ENCODE measurements at places on chromosomes 1 and 21. TPM values are rescaled to one million over a fixed set of nuclear protein-coding genes. Genes with fewer than 3 reads are reported as not detected.

Gene DNAJB4
- 92.6 TPM for polyA plus RNA-seq

Gene FBLIM1
- 23.2 TPM for polyA plus RNA-seq

Gene GOLT1A
- polyA plus RNA-seq, result not detected

Gene C1orf141
- polyA plus RNA-seq, result not detected

Gene LCE3D
- polyA plus RNA-seq, result not detected

Gene PGBD5
- 21.9 TPM for polyA plus RNA-seq

Gene GJB3
- polyA plus RNA-seq, result not detected

Gene CLEC20A
- polyA plus RNA-seq, result not detected

Gene TCEANC2
- polyA plus RNA-seq, result 5.6 TPM

Gene PCBP3
- not detected for polyA plus RNA-seq

Gene STIL
- polyA plus RNA-seq, result 4.3 TPM

Gene C1QA
- 27.1 TPM for polyA plus RNA-seq

Gene FCRL2
- not detected for polyA plus RNA-seq

Gene P3R3URF
- not detected for polyA plus RNA-seq

Gene MROH9
- polyA plus RNA-seq, result not detected

Gene ADAMTS4
- polyA plus RNA-seq, result 10.1 TPM

Gene LORICRIN
- polyA plus RNA-seq, result not detected

Gene MAP3K21
- 0.75 TPM for polyA plus RNA-seq

Gene CELA3A
- not detected for polyA plus RNA-seq

Gene CD1B
- polyA plus RNA-seq, result not detected

Gene HEYL
- polyA plus RNA-seq, result 49.7 TPM

Gene AGBL4
- polyA plus RNA-seq, result 0.25 TPM

Gene CENPL
- 9.7 TPM for polyA plus RNA-seq

Gene S100B
- 22.1 TPM for polyA plus RNA-seq

Gene SUSD4
- 4.1 TPM for polyA plus RNA-seq

Gene AQP10
- not detected for polyA plus RNA-seq
